Bronchial epithelial cell (primary cell): ENCODE measurements at places on chromosomes 5 and 9. TPM values are rescaled to one million over a fixed set of nuclear protein-coding genes. Genes with fewer than 3 reads are reported as not detected.

- DNase-seq = peak; percentile 70
These were observed 373.0 kb upstream of the MEF2C start for GRCh38 chr5:89255845-89256463.

TMEFF1 gene
- 0.13 and 0.26 TPM in 2 replicates for total RNA-seq

SPAG8 gene
- 0.13 and 0.26 TPM in 2 replicates for total RNA-seq

IL5 gene
- not detected in 2 replicates for total RNA-seq

GRCh38 chr9:77954666-77955015 is 77.0 kb downstream of the GNAQ start:
- no peak for DNase-seq

SPATA31D4 gene
- not detected in 2 replicates for total RNA-seq

STING1 gene
- total RNA-seq = 2.8 and 2.9 TPM in 2 replicates

- peak; percentile 81 for DNase-seq
These were observed 25.2 kb downstream of the CCL28 start for GRCh38 chr5:43386960-43387362.

- DNase-seq = no peak
These were observed 1150.8 kb upstream of the CDH6 start for GRCh38 chr5:30042677-30043076.

DNA sequence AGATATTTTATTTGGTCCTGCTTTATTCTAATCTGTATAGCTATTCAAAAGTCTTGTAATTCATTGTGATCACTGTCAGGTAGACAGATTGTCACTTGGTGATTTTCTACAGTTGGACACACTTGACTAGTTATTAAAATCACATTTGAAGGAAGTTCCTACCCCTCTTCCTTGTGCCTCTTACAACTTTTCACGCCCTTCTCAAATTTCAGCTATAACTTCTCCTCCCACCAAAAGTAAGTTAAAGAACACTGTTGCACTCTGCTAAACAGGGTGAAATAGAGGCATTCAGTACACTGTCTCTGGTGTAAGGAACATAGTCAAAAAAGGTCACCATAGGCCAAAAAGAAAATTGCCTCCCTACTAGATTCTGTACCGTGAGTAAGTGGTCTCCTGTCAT is 142.1 kb upstream of the POU5F2 start:
- DNase-seq = no peak

AGXT2 gene
- not detected in 2 replicates for total RNA-seq

DIPK1B gene
- 0.13 TPM in 1 of 2 replicates, not detected in the other for total RNA-seq

PLPP7 gene
- not detected in 2 replicates for total RNA-seq

DNA sequence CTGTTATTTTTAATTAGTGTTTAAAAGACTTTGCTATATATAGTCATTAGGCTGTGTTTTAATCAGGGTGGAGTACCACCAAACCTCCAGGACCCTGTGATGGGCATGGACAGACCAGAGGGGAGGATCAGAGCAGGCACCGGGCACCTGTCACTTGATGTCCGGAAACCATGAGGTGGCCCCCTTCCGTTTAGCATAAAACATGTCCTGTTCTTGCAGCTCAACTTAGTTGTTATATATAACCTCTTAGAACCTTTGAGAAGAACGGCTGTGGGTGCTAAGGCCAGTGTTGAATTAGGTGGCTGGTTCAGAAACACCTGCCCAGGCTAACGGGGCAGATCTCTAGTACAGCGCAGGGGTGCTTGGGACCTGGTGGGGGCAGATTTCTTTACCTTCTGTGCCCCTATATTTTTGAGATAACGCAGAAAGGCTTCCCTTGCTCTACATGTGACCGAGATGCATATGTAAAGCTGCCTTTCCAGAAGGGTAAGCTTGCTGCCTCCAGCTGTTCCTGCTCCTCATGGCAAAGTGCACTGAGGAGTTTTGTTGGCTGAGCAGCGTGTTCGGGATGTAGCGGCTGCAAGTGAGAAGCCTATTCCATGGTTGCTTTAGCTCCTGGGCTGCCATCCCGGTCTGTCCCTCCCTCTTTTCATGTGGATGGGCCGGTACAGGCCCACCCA is 255.5 kb downstream of the FANCC start:
- DNase-seq = no peak

DNA sequence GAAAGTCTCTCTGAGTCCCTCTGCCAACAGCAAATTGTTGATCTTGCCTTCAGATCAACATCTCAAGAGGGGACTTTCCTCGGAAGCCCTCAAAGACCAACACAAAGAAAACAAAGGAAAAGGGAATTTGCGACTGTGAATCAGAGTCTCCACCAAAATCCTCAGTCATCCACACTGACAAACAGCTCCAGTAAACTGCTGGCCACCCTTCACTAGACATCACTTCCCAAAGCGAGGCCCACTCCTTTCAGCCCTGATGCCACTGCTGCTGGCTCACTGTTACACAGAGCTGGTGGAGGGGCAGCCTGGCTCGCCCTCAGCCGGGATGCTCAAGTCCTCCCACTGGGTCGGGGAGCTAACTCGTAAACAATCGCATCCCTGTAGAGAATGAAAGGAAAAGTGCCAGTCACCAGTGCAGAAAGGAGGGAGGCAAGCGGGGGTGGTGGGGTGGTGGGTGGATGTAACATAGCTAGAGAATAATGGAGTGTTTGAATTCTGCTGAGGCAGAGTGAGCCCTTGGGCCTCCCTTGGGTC is 1.3 kb downstream of the FGF1 start:
- no peak for DNase-seq

DNA sequence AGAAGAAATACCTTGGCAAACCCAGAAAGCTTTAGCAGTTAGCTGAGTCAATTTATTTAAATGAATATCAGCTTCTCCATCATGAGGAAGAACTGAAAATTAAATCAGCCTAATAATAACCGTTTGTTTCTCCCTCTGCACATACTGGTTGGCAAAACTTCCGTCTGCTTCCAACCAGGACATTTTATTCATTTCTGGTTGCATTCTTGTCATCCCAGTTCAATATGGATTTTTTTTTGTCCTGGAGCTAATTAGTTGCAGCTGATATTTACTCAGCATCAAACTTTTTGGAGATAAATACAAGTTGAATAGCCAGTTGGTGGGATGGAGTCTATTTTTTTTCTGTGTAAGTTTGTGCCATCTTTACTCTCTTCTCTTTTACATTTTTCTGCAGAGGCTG is 126.5 kb upstream of the GDNF start:
- no peak for DNase-seq

GRCh38 chr9:14243514-14244042 is 70.4 kb downstream of the NFIB start:
- DNase-seq = no peak

IL13 gene
- total RNA-seq = not detected in 2 replicates

DNA sequence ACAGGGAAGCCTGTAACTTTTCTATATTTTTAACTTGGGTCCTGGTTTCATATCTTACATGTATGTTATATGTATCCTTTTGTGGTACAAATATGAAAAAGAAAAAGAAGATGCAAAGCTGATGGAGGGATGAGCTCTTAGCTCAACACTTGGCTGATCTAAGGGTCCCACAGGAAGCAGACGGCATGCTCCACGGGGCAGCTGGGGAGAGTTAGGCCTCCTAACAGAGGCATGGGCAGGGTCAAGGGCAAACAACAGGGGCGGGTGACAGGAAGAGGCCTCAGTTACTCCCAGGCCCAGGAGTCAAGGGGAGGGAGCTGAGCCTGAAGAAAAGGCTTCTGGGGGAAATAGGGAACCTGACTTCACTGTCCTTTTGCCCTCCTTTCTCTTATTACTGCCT is 287.2 kb downstream of the ZSWIM6 start:
- DNase-seq = no peak

DNA sequence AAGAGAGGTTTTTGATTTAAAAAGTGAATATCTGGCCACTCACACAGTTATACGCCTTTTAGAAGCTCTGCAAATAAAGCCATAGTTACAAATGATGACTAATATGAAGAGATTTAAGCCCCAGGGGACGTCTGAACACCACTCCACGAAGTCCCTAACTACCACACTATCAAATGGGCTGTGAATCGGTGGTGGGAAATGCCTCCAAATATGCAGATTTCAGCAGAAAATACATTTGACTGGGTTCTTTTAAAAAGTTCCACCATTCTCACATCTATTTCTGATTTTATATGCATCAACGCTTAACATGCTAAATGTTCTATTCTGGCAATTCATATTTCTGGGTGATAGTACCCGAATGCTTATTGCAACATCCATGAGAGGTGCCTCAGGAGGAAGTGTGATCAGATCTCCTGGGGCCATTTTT is 22.5 kb downstream of the TICAM2 start:
- DNase-seq = peak; percentile 64

DNA sequence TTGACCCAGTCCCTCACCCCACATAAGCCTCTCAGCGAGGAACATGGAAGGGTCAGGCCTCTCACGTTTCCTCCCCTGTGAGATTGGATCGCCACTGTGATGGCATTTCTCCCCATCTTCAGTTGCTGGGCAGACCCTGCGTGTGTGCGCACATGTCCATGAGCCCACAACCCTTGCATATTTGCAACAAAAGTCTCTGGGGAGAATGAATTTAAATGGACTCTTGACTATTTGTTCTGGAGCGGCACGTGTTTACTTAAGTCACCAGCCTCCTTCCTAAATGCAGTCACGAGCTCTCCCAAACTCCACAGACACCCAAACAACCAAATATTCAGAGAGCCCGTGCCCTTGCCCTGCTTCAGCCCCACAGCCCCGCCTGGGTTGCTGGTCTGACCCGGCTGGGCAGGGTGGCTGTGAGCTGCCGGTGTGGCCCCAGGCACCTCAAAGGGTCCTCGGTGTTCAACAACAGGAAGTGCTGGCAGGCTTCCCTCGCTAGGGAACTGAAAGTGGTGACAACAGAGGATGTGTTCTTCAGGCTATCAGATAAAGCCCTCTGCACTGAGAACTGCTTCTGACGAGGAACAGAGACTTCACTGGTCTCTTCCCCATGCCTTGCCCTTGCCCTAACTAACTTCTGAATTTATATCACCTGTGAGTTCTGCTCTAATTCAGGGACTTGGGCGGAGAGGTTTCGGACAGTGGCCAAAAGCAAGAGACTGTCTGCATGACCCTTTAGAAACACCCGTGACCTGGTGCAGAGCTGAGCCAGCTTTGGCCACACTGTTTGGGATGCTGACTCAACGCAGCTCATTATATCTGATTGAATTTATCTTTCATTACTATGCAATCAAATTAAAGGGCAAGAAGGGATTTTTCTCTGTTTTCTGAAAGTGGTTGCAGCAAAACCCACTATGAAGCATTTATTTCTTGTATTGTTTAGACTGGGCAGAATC is 19.2 kb upstream of the CD180 start:
- DNase-seq = peak; percentile 13
